ENCODE measurements at places on chromosomes 7 and 10.

- DNase-seq = no peak
Measured at GRCh38 chr7:16961641-16962040, 79.9 kb upstream of the AGR3 start.

DNA sequence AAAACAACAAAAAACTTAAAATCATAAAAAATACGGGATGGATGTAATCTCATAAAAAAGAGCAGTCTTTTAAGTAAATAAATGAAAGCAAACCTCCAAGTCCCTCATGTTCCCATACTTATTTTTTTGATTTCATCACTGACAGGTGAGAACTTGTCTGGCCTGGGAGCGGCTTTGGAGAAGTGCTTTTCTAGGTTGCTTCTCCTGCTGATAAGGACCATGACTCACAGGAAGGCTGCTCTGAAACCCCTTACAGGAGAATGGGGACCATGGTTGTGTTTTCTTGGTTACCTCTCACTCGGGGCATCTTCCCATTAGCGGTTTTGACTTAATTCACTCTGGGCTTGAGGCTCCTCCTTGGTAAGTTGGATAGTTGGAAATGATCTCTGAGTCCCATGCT lies 237.4 kb downstream of the CAMK1D start:
- DNase-seq = no peak

- DNase-seq = no peak
Measured at GRCh38 chr10:132540456-132540855, 2.9 kb downstream of the INPP5A start.

DNA sequence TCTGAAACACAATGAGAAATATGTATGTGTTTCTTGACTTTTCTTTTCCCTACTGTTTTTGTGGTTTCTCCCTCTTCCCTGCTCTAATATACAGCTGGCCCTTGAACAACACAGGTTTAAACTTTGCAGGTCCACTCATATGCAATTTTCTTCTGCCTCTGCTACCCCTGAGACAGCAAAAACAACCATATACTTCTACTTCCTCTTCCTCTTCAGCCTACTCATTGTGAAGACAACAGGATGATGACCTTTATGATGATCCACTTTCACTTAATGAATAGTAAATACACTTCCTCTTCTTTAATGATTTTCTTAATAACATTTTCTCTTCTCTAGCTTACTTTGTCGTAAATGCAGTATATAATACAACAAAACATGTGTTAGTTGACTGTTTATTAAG lies 35.0 kb upstream of the DGKB start:
- DNase-seq = peak; percentile 21

- no peak for DNase-seq
Measured at GRCh38 chr7:860149-860548, 16.2 kb upstream of the GET4 start.

GRCh38 chr7:36811807-36812206 lies 87.5 kb upstream of the AOAH start:
- DNase-seq = no peak

- DNase-seq = no peak
Measured at GRCh38 chr10:122441961-122442360, 12.5 kb upstream of the ARMS2 start.

GRCh38 chr7:929311-929711 lies 25.2 kb downstream of the ADAP1 start:
- no peak for DNase-seq

- no peak for DNase-seq
Measured at GRCh38 chr10:97961945-97962344, 68.5 kb downstream of the CRTAC1 start.

DNA sequence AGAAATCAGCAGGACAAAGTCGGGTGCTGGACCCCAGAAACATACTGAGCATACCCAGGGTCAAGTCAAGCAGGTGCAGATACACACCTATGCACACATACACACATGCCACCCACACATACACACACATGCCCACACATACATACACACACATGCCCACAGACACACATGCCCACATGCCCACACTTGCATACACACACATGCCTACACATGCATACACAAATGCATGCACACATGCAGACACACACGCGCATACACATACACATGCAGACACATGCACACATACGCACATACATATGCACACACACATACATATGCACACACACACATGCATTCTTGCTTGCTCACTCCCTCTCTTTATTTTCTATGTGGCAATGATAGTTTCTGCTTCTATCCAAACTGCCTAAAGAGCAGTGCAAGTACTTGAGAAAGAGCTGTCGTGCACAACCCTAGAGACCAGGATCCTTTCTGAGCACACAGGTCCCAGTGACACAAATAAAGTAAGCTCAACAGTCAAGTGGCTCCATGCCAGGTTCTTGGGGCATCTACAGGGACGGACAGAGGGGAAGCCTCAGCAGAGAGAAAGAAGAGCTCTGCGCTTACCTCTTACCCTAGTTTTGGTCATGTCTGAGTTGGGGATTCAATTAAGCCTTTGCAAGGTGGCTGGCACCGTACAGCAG lies 83.7 kb downstream of the EBF3 start:
- DNase-seq = no peak

DNA sequence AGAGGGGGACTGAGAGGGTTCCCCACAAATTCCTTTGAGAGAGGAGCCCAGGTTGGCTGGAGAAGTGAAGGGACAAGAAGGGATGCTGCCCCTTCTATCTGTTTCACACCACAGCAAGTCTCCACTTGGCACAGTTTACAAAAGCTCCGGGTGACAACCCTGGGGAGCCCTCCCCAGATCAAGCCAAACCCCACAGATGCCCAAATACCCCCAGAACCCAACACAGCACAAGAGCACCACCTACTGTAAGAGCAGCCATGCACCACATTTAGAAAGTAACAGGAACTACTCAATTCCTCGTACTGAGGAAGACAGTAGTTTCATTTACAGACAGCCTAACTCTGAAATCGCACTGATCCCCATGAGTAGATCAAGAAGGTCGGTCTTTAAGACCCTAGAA lies 67.8 kb upstream of the ATP6V0A4 start:
- peak; percentile 32 for DNase-seq

DNA sequence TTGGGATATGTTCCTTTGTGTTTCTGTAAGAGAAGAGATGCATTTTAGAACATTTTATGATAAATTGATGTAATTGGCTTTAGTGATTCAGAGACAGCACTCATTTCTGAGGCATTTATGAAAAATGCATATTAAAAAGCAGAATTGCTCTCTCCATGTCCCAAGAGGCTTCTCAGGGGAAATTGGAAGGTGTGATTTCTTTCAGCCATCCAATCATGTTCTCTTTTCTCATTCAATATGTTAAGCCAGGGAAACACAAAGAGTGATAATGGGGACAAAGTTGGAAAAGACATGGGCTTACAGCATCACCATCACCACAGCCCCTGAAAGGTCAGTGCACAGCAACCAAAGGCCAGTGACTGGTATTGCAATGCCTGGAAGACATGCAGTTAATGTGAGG lies 129.9 kb upstream of the COL1A2 start:
- DNase-seq = no peak

DNA sequence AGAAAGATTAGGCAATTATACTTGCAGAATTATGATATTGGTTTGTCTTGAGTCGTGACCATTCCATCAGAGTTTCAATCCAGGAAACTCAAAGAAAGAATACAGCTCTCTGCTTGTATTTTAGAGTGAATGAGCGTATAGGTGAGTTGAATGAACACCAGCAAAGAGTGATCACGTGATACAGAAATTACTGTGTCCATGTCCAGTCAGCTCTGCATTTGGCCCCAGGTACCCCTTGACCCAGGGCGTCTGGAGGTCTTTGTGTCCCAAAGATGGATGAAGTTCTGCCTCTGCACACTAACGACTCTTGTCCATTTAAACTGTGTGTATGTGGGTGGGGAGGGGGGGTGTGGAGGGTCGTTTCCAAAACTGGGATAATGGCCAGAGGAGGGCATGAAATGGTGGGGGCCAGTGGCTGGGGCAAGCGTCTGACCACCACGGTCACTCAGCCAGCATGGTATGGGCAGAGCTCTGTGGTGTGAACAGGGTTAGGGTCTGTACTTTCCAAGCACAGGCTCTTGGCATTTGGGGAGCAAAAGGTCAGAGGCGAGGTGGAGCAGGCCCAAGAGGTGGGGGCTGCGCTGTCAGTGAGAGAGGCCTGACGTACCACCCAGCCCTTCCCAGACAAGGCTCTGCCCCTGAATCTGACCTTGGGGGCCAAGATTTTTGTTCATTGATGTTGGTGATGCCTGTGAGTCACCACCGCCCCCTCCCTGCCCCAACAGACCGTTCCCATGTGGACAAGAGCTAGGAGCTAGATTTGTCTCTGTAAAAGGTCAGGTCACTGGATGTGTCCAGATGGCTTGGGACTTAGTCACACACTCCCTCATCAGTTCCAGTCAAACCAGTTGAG lies 1.4 kb downstream of the PTPRE start:
- DNase-seq = peak; percentile 94

GRCh38 chr7:107661081-107661864 lies 645 bp downstream of the SLC26A4 start:
- peak; percentile 28 for DNase-seq

DNA sequence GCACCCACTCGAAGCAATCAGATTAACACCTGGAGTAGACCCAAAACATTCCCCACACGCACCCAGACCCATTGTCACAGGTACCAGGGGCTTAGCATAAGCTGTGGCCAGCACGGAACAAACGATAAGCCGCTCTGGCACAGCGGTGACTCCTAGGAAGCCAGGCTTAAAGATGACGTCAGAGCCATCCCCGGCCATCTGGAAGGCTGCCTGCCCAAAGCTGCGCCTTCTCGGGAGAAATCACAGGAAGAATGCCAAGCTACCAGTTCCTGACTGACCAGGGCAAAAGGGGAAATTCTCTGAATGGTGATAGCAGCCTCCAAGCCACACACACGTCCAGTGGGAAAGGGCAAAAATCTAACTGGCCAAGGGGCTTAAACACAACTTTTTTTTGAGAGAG lies 13.0 kb upstream of the WIPI2 start:
- DNase-seq = no peak

- peak; percentile 68 for DNase-seq
Measured at GRCh38 chr7:2261611-2262010, 19.6 kb downstream of the NUDT1 start.

GRCh38 chr10:71748671-71749191 lies 24.6 kb downstream of the VSIR start:
- peak; percentile 61 for DNase-seq

- no peak for DNase-seq
Measured at GRCh38 chr10:125679436-125679835, 3.5 kb downstream of the TEX36 start.

DNA sequence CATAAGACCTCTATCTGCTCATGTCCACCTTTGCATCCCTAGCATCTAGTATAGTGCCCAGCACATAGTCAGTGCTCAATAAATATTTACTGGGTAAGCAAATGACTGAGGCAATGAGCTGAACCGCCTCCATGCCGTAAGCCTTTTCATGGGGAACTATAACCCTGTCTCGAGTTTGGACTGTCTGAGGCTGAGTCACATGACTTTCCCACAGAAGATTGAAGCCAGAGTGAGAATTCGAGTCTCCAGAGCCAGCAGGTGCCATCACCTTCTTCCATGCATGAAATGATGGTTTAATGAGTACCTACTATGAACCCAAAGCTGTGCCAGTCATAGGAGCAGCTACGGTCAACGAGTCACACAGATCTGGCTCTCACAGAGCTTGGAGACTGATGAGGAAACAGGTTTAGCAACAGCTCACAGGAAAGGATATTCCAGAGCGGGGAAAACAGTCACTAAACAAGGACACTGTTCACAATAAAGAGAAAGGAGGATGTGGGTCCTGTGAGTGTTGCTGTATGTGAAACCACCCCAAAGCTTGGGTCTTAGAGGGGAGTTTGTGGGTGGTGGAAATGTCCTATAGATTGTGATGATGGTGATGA lies 75.2 kb downstream of the TEX36 start:
- DNase-seq = no peak

GRCh38 chr7:47614450-47614849 lies 32.5 kb upstream of the TNS3 start:
- no peak for DNase-seq

GRCh38 chr7:150665896-150666295 lies 19.6 kb upstream of the GIMAP2 start:
- peak; percentile 43 for DNase-seq

DNA sequence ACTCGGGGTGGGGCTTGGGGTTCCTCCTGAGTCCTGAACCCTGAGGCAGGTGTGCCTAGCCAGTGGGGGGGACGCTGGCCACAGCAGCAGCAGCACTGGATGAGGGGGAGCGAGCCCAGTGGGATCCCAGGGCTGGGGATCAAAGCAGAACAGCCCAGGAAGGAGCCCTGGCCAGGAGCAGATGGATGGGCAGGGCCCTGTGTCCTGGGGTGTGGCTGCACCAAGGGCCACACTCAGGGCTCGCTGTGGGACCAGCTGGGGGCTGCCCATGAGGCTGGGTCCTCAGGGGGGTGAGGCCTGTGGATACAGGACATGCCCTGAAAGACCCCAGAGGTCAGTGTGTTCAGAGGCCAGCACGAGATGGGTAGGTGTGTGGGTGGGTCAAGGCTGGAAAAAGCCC lies 50.9 kb downstream of the STK32C start:
- no peak for DNase-seq

- peak; percentile 36 for DNase-seq
Measured at GRCh38 chr10:35089611-35090161, 455 bp downstream of the CUL2 start.

GRCh38 chr7:112022128-112022527 lies 184.1 kb downstream of the DOCK4 start:
- no peak for DNase-seq

- no peak for DNase-seq
Measured at GRCh38 chr10:133060881-133061280, 26.8 kb upstream of the ADGRA1 start.

DNA sequence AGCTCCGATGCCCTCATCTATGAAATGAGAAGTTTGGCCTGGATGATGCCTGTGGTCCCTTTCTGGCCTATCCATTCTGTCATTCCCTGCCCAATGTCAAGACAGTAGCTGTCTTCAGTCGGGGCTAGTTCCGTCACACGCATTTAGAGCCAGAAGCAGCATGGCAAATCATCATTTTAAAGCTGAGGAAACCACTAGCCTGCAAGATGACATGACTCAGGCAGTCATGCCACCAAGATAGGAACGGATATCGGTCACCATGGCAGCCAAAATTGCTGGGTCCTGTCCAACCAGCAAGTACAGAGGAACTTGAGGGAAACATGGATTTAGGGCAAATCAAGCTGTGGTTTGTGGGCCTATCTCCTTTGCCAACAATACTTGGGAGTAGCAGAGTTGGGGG lies 64.5 kb upstream of the MRLN start:
- peak; percentile 72 for DNase-seq

DNA sequence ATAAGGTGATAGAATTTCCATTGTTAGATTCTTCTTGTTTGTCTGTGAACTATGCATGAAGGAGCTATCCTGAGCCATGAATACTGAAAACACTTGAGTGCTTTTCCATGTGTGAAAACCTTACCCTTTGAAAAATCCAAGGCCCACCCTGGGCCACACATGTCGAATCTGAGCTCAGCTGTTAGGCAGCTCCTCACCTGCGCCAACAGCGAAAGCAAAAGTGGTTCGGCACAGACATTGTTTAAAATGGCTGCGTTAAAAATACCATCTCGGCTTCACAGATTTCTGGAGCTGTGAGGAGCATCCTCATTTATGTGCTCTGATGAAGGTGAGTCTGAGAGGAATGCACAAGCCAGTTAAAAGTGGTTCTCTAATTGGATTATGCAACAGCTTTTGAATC lies 137.7 kb downstream of the NEUROD6 start:
- no peak for DNase-seq

- DNase-seq = no peak
Measured at GRCh38 chr7:93779115-93779514, 111.4 kb downstream of the TFPI2 start.
